ENCODE measurements at places on chromosomes 2 and 18.

DNA sequence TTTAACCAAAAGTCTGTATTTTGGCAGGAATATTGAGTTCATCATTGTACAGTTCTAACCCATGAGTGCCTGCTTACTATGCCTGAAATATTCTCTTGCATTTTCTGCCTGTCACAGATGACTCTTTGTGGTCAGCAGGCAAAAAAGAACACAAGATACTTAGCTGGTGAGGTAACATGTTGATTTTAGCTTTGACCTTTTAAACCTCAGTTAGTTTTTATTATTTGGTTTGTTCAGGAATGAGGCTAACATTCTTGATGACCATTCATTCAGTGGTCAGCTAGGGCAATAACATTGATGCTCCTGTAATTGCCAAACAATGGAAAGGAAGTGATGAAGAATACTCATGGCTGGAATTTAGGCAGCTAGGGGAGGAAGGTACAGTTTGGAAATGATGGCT is 491.2 kb downstream of the PIK3C3 start:
- no peak for DNase-seq

DNA sequence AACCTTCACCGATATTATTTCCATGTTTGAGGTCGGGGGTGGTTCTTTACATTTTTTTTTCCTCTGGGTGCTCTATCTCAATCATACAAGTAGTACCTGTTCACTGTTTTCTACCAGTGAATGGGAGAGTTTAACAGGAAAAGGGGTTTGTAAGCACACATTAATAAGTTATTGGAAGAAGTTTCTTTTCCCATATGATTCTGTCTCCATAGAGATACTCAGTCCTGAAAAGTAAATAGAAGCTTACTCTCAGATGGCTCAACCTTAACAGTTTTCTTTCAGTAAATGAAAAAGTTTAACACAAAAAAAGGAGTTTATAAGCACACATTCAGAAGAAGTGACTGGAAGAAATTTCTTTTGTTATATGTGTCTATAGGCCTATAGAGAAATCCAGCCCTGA is 995.6 kb upstream of the SLC39A10 start:
- no peak for DNase-seq

- no peak for DNase-seq
Measured at GRCh38 chr2:11203480-11203879, 48.2 kb downstream of the SLC66A3 start.

DNA sequence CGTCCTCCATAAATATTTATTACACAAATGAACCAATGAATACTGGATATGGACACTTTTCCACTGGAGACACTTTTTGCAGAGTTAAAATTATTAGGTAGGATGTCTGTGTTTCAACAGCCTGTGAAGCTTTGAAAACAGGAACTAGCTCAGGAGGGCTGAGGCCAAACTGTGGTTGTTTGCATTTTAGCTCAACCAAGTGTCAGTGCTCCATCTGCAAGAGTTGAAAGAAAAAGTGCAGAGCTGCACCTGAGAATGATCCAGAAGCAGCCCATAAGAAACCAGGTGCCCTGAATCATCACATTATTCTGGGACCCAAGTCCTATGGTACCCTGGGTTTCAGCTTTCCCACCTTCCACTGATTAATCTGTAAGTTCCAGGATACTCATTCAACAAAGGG is 180.4 kb downstream of the TRIB2 start:
- no peak for DNase-seq

DNA sequence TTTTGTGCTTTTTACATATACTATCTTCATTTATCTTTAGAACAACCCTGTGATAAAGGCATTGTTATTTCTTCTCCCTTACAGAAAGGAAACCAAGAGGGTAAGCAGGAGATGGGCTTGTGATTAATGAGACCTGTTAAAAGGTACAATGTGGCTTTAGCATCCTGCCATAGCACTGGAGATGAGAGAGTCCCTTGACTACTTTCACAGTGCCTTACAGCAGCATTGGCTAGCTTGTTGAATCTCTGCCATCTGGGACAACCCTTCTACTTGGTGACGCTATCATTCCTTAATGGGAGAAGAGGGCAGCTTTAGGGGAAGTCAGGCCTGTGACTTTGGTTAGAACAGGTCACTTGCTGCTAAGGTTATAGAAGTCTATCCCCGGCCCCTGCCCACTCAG is 68.1 kb upstream of the LYPD6B start:
- no peak for DNase-seq

- DNase-seq: no peak
Measured at GRCh38 chr18:63603772-63604171, 16.6 kb downstream of the SERPINB13 start.

Data from right atrium auricular region (tissue), 2 donors.